ENCODE measurements at places on chromosomes 4 and X. TPM values are rescaled to one million over a fixed set of nuclear protein-coding genes. Genes with fewer than 3 reads are reported as not detected.

- no peaks in the 10 kb centered on the region for H3K4me1 ChIP-seq
- no peaks in the 10 kb centered on the region for H3K27me3 ChIP-seq
- DNase-seq = no peak
- no peaks in the 10 kb centered on the region for H3K36me3 ChIP-seq
Observed at GRCh38 chrX:78377186-78377585, 49.8 kb upstream of the CYSLTR1 start.

GRCh38 chr4:139734201-139734874 lies 68.7 kb downstream of the MGST2 start:
- H3K36me3 ChIP-seq = no peaks in the 10 kb centered on the region
- H3K27ac ChIP-seq = peak overlapping the region; percentile 87
- DNase-seq = peak; percentile 76
- no peaks in the 10 kb centered on the region for H3K27me3 ChIP-seq
- peaks cover 39% of the 10 kb centered on the region for H3K4me1 ChIP-seq
- H3K4me3 ChIP-seq = peak overlapping the region; percentile 36

- no peak for DNase-seq
- no peaks in the 10 kb centered on the region for H3K36me3 ChIP-seq
- H3K27me3 ChIP-seq = no peaks in the 10 kb centered on the region
- no peak overlapping the region for H3K4me3 ChIP-seq
- H3K4me1 ChIP-seq = no peaks in the 10 kb centered on the region
Observed at GRCh38 chrX:45485719-45486118, 285.0 kb upstream of the DIPK2B start.

- no peaks in the 10 kb centered on the region for H3K27me3 ChIP-seq
- no peaks in the 10 kb centered on the region for H3K36me3 ChIP-seq
- H3K27ac ChIP-seq = no peak overlapping the region
- no peak overlapping the region for H3K4me3 ChIP-seq
Observed at GRCh38 chr4:3372933-3373465, 68.8 kb upstream of the HGFAC start.

FAM114A1 gene
- 73.2 TPM for total RNA-seq

Data from right atrium auricular region (tissue), 2 donors.